Naive thymus-derived CD8-positive, alpha-beta T cell (primary cell): ENCODE measurements at places on chromosomes 11 and 22. TPM values are rescaled to one million over a fixed set of nuclear protein-coding genes. Genes with fewer than 3 reads are reported as not detected.

APOA1 gene
- total RNA-seq, result 0.81 TPM

PHOX2A gene
- total RNA-seq, result not detected

SLC25A18 gene
- not detected for total RNA-seq

THY1 gene
- not detected for total RNA-seq

OR2D2 gene
- not detected for total RNA-seq

CATSPER1 gene
- not detected for total RNA-seq

CD3G gene
- total RNA-seq, result 202 TPM

KMT2A gene
- 149 TPM for total RNA-seq
